ENCODE measurements at places on chromosomes 3 and 15. TPM values are rescaled to one million over a fixed set of nuclear protein-coding genes. Genes with fewer than 3 reads are reported as not detected.

- DNase-seq, result no peak
Measured at GRCh38 chr15:70099967-70100473, 2.3 kb upstream of the TLE3 start.

DNA sequence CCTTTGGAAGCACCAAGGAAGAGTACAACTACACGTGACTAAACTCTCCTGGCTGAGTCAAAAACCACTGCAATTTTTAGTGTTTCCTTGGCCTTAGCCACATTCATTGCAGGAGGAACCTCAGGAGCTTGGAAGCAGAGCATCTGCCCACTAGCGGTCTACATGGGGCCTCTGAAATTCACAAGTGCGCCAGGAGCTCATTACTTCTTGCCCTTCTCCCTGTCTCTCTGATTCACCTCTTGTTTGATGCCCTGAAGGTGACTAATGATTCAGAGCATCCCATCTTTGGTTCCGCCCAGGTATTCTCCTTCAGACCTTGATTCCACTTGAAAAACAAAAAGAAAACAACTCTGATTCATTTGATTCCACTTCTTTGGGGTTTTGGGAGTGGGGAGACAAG is 201.1 kb upstream of the LPP start:
- no peak for DNase-seq

DNA sequence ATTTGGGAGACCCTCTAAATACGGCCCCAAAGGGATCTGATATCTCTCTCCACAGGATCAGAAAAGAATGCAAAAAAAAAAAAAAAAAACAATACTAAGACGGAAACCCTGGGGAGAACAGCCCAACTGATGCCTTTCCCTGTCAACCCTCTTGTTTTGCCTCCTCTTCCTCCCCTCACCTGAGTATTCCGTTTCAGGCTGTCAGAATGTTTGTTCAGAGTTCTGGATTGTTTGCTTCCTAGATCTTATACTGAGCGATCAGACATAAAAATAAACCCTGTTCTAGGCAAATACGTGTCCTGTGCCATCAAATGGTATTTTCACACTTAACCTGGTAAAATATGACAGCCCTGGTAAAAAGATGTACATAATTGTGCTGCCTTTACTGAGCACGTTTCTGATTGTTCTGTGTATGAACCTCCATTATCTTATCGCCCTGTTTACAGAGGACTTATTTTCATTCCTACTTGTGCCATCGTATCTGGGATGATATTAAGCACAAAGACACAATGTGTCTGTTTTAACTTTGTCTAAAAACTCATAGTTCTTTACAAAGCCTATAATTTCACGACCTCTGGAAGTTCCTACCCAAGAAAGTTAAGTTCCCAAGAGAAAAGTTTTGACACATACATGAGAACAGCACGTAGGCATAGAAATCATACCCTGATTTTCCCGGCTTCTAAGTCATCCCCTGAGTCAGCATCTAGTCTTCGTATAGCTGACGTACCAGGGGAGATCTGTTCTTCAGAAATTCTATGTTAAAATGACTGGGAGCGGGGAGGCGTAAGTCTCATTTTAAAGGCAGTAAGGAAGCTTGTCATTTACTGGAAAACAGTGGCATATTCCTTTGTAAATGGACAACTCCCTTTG is 856 bp downstream of the ZBTB38 start:
- DNase-seq, result no peak

GRCh38 chr3:141336672-141337522 is 31.4 kb upstream of the ZBTB38 start:
- DNase-seq, result no peak

GRCh38 chr15:77024273-77025082 is 29.6 kb downstream of the PSTPIP1 start:
- DNase-seq, result peak; percentile 91

DNA sequence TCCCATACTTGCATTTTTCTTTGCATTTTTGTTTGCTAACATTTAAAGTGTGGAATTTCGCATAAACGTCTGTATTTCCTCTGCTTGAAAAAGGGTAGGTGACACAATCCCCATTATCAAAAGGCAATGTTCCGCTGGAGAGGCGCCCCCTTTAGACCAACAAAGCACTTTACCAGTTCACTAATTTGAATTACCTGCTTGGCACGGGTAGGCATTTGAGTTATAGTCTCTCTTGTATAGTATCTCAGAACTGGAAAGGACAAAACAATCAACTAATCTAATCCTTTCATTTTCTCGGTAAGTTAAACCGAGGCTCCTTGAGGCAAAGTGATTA is 775 bp upstream of the CCDC39 start:
- DNase-seq, result no peak

DNA sequence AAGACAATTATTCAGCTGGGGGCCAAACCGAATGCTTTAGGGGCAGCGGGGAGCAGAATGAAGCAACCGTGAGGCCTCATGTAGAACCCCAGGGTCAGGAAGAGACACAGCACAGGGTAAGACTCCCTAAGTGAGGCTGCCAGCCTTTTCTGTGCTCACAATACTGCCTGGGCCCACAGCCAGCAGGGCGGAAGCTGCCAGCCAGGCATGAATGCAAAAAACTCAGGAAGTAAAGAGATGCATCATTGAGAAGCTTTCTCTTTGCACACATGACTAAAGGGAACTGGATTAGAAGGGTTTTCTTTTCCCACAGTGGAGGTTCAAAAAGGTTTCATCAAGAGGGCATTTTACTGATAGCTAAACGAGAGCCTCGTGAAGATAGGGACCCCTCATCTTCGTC is 33.3 kb downstream of the CA12 start:
- DNase-seq, result no peak

DNA sequence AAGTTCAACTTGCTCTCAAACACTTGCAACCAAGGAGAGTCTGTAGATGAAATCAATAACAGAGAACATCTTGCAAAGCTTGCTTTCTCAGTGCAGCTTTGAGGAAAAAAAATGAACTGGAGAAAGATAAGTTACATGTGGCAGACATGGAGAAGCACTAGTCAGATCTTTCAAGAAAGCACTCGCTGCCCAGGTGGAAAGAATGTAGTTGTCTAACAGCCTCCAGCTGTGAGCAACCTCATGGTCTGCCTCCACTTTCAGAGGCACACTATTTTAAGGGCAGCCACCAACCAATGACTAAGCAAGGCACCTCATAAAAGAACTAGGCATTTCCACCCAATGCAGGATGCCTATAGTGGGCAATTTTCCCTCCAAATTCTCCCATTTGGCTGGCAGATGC is 125.4 kb upstream of the CPNE4 start:
- DNase-seq, result no peak

DNA sequence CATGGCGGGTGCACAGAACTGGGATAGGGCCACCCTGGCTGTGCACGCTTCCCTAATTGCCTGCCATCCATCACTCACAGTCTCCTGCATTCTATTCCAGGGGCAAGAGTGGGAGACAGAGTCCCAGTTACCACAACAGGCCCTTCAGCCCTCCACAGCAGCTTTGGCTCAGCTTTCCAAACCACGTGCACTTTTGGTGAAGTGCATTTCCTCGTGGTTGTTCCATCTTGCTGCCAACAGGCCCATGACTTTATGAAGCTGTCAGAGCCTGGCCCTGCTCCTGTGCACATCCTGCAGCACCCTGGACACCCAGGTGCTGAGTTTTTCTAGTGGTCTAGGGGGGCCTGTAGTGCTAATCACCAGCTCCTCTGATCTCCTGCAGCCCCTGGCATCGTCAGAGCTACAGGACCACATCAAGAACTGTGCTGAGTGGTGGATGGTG is 110.2 kb downstream of the ADCY5 start:
- DNase-seq, result no peak

DNA sequence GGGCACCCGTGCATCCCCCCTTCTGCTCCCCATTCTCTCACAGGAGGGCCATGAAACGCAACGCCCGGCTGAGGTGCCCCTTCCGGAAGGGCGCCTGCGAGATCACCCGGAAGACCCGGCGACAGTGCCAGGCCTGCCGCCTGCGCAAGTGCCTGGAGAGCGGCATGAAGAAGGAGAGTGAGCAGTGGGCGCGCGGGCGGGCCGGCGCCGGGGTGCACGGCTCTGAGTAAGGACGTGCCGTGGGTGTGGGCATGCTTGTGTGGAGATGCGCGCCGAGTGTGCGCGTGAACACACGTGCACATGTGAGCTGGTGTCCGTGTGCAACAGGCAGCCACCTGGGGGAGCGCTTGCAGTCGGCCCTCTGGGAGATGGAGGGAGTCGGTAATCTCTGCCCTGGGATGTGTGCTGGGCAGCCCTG is 28.1 kb downstream of the NR1I2 start:
- DNase-seq, result no peak

GRCh38 chr3:56952061-56952460 is 108.4 kb upstream of the SPATA12 start:
- DNase-seq, result no peak

DNA sequence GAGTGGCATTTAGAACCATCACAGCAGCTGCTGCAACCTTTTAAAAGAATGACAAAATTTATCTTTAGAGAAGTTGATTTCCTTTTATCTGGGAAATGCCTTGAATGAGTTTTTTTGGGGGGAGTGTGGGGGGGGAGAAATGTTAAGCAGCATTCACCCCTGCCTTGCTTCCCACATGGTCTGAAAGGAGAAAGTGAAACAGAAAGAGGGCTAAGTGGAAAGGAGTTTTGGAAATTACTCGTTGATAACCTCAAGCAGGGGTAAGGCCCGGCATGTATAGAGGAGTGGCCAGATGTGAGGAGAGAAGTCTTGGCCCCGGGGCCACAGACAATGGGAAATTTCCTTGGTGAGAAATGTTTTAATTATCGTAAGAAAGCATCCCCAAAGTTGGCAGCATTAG is 23.5 kb downstream of the B3GALNT1 start:
- DNase-seq, result no peak

DNA sequence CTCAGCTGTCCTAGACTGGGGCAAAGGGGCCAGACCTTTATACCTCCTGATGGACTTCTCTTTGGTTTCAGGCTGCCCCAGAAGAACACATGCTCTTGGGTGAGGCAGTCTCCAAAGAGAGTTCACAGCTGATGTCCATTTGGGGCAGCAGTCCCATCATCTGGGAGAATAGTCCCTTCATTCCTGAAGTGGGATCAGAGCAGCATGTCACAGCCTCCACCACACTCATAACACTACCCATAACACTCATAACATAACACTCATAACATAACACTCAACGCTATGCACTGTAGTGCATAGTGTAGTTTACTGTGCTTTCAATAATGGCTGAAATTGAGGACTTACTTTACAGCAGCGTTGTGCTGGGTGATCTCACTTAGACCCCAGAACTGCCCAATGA is 36.7 kb upstream of the PLCL2 start:
- DNase-seq, result no peak

GRCh38 chr15:85003593-85004312 is 22.1 kb downstream of the PDE8A start:
- DNase-seq, result no peak

DNA sequence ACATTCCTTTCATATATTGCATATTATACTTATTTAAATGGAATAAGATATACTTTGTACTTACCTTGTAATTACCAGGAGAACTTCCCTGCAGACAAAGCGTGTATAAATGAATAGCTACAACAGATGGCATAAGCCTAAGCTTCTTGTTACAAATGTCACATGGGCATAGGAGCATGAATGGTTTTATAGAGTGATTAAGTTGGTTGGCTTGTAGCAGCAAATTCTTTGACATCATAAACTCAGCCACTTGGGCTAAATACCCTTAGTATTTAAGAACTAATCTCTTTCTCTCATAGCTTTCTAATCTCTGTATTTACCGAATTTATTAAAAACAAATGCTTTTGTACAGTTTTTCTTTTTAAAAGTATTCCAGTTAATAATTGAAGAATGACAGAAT is at the start of gene UBAP1L:
TSS of gene UBAP1L (minus strand) at position 115 of the 400 bp plus-strand sequence. CDS start 8,985 bp downstream, outside the sequence.
- no peak for DNase-seq

DNA sequence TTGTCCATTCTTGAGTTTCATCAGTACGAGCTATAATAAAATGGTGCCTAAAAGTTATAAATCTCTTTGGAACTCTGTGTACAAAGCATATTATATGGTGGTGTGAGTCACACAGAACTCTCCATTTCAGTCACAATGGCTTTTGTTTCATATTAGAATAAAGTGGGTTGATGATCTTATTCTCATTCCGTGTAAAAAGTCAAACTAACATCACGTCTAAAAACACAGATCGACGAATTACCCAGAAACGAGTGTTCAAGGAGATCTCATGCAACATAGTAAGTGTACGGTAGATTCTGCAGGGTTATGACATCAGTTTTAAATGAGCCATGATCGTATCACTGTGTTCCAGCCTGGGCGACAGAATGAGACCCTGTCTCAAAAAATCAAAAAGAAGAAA is 122.4 kb downstream of the FOXP1 start:
- no peak for DNase-seq

The OR5H6 gene
- total RNA-seq, result not detected

The CCDC54 gene
- total RNA-seq, result not detected

The SUCNR1 gene
- 0.18 TPM for total RNA-seq

The SCN5A gene
- 1.8 TPM for total RNA-seq

The GOLGA8S gene
- total RNA-seq, result 0.50 TPM

The LRRC31 gene
- not detected for total RNA-seq

The CD96 gene
- 0.20 TPM for total RNA-seq

The ULK4 gene
- total RNA-seq, result 10.7 TPM

The PGBD4 gene
- 1.5 TPM for total RNA-seq

The TOP2B gene
- total RNA-seq, result 203 TPM
